Activated T-helper 2 cell treated with anti-CD3 and anti-CD28 coated beads, Interferon-gamma antibody, Interleukin-2, Interleukin-4, amounts not matched to agents 10 μg/mL and 5 μg/mL and 100 μg/mL, durations not matched to agents 14 hours and 24 hours and 36 hours (primary cell): ENCODE measurements at places on chromosomes 6 and 20. TPM values are rescaled to one million over a fixed set of nuclear protein-coding genes. Genes with fewer than 3 reads are reported as not detected.

Gene ZNF831
- 3.0 and 3.3 TPM in 2 replicates for total RNA-seq

Gene HLA-F
- 266 and 278 TPM in 2 replicates for total RNA-seq

Gene CCN6
- 0.34 TPM in 1 of 2 replicates, not detected in the other for total RNA-seq

DNA sequence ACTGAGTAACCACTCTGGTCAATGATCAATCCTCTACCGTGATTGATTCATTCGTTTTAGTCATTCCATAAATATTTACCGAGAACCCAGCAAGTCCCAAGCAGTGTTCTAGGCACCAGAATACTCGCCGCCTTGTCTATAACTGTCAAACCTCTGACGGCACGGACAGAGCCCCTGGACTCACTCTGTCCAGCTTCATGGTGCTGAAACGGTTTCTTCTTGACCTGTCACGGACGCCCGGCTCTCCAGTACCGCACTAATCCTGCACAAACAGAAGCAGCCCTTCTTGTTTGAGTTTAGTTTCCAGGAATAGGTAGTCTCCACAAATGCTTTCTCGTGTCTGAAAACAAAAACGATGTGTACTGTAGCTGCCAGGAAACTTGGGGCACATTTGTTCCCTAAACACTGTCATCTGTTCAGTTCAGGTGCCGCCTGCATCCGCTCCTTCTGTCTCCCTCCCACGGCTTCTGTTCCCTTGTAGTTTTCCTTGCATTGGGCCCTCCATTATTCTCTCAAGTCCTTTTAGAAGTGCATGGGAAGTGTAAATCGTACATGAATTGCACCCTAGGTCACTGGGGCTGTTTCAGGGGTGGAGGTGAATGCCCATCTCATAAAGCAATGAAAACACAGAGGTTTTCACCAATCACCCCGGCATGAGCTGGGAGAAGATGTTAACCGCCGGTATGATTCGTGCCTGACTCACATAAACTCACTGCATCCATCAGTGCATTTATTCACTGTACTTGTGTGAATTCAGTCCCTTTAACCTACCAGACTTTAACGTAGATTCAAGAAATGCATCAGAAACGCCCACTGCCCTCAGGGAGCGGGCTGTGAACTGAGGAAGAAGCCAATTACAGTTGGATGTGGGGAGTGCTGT, 209.3 kb upstream of the CDH4 start:
- DNase-seq = no peak

- peak; percentile 31 for DNase-seq
Observed at GRCh38 chr6:122530440-122531046, 58.9 kb upstream of the SERINC1 start.

DNA sequence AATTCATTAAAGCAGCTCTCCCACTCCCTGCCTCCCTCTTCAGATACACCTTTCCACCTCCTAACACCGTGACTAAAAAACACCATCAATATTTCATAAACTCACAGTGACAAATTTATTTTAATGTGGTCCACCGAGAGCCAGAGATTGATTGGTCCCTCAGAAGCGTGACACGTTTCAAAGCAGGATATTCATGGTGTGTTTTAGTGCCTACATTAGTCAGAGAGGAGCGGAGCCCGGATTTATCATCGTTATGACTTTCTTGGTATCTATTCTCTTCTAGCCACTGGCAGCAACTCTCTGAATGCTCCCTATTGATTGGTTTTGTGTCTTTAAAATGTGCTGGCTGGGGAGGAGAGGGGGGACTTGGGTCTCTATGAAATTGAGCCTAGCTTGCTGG, 265.3 kb downstream of the DHX35 start:
- DNase-seq = no peak

- DNase-seq = no peak
Observed at GRCh38 chr6:1082285-1082935, 229.5 kb upstream of the FOXQ1 start.

GRCh38 chr6:139888681-139889122, 514.3 kb upstream of the CITED2 start:
- no peak for DNase-seq

GRCh38 chr6:161044335-161044734, 52.8 kb downstream of the MAP3K4 start:
- DNase-seq = no peak

DNA sequence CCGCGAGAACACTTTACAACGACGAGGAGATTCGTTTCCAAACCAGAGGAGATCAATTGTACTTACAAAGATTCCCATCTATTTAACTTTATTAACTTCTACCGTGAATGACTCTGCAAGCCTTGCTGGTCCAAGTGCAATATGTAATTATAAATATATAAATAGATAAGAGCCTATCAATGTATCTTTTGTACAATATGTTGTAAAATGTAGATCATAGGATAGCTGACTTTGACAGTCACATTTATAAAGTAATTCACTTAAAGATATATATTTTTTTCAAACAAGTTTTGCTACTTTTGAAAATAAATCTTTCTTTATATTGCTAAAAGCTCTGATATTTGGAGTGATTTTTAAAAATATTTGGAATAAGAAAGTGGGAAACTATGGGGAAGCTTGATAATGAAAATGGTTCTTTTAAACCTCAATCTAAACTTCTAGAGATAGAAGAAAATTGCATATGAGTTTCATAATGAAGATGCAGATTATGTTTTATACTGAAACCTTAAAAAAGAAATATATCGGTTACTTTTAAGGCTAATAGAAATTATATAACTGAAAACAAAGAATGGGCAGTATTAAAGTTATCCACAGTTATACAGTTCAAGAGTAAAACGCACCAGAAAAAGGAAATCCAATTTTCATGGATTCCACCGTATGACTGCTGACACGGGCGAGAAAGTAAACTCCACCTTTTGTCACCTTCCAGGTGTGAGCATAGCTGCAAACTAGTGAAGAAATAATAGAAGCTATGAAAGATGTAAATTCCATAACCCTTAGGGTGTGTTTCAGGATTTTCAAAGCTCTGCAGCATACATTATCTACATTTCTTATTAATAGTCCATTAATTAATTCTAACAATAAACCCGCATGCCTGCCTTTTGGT, 3.3 kb downstream of the TCF21 start:
- DNase-seq = no peak

DNA sequence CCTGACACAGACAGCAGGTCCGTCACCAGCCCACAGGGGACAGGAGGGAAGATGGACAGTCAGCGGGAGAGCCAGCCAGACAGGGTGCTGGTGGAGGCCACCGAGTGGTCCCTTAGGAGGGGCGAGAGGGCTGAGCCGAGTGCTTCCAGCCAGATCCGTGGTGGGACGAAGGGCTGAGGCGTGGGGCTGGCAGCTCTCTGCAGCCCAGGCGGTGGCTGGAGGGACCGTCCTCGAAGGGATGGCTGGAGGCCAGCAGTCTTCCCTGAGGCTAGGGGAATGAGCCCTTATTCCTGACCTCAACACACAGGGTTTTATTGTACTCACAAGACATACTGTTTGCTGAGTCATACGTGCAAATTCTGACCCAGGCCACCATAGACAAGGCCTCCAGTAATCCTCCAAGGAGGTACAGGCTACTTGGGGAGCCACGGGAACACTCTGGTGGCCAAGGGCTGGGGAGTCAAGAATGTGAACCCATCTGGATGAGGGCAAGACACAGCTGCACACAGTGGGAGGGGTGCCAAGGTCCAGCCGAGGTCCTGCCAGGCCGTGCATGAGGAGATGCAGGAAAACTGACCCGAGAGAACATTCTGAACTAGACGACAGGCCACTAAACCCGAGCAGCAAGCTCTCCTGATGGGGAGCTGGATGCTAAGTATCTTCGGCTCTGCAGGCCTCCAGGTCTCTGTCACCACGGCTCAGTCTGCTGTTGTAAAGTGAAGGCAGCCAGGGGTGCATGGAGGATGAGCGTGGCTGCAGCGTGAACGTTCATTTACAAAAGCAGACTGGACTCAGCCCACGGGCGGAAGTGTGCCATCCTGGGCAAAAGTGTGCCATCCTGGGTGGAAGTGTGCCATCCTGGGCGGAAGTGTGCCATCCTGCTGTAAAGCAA, 242.5 kb downstream of the TTLL2 start:
- DNase-seq = no peak

DNA sequence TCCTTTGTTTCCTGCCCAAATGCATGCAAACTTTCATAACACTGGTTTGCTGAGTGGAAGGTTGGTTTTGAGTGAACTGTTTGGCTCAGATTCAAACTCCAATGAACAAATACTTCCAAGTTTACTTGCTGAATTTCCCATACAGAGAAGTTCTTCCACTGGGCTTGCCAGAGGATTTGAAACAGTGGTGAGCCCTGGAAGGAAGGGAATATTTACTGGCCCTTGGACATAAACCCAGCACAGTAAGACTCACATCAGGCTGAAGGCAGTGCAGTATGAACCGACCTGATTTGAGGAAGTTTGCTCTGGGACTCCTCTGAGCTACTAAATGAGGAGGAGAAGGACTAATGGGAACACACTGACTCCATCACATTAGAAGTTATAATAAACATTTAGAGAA, 3.8 kb downstream of the TRAF3IP2 start:
- DNase-seq = no peak

- no peak for DNase-seq
Observed at GRCh38 chr6:106118835-106119431, 32.8 kb downstream of the PRDM1 start.
